ENCODE measurements at places on chromosomes 3 and 15.

- no peak for ATAC-seq
These were observed 27.7 kb upstream of the P4HTM start for GRCh38 chr3:48962340-48962739.

DNA sequence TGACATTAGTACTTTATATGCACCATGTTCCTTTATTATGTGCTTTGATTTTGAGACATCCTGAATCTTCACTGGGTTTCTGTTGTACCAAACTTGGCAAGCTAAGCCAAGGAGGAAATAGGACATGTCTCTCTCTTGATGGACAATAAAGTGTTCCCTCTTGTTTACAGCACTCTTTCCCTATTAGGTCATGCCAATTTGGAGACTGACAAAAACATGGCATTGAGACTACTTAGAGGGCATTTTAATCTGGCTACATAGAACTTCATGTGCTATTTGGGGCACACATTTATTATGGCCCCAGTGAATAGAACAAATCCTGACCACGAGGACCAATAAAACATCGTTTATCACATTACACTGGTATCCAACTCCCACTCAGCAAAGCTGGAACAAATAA is 85.3 kb upstream of the TNFSF10 start:
- ATAC-seq: no peak

DNA sequence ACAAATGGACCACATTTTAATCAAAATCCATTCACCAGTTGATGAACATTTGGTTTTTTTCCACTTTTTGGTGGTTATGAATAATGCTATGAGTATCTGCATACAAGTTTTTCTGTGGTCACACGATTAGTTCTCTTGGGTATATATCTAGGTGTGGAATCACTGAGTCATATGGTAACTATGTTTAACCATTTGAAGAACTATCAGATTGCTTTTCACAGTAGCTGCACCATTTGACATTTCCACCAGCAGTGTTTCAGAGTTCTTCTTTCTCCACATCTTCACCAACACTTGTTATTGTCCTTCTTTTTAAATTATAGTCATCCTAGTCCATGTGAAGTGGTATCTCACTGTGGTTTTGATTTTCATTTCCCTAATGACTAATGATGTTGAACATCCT is 33.3 kb upstream of the ATG7 start:
- ATAC-seq: peak; percentile 63

- ATAC-seq: no peak
These were observed 23.9 kb upstream of the HEG1 start for GRCh38 chr3:125079675-125080045.

- no peak for ATAC-seq
These were observed 58.1 kb upstream of the MRPS22 start for GRCh38 chr3:139285691-139286090.

- ATAC-seq: no peak
These were observed 102.7 kb downstream of the IMPG2 start for GRCh38 chr3:101217472-101218245.

DNA sequence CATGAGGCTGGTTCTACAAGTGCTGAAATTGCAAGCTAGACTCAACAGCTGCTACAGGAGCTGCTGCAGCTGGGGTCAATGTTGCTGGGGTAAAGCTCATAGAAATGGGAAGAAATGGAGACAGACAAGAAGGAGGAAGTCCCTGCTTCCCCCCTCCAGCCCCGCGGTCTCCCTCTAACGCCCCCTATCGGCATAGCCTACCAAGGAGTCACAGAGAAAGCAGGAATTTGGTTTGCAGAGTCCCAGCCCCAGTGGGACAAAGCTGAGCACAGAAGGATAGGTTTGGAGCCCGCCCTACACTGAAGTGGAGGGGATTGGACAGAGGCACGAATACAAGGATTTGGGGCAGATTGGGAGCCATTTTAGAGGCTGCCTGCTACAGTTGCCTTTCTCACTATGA is 176.9 kb upstream of the ANKRD28 start:
- no peak for ATAC-seq

DNA sequence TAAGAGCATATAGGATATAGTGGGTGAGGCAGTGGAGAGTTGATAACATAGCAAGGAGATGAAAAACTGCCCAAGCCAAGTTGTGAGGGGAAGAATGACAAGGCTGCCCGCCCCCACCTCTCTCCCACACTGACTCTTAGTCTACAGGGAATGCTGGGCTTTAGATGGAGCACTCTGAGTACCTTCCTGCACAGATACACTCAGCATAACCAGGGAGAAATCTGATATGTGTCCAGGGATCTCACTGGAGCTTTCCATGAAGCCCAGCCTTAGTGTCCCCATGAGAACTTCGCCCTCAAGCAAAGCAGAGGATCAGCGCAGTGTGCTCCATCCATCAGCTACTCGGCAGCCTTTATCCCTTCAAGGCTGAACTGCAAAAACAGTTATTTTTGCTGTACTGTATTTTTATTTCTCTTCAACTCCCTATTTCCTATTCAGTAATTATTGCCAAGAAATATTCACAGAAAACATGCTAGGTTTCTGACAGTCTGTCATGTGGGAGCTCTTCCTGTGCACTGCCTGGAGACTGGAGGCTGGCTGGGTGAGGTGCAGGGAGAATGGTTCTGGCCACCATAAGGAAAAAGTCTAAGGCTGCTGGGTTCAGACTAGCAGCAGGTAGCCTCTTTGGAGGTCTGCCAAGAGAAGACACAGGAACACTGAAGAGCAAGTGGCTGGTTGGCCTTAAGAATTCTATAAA is 475.2 kb upstream of the PPP2R3A start:
- no peak for ATAC-seq

GRCh38 chr3:52771334-52771681 is 568 bp upstream of the NEK4 start:
- ATAC-seq: no peak

- ATAC-seq: peak; percentile 49
These were observed 77.9 kb downstream of the RPN1 start for GRCh38 chr3:128572644-128573105.

DNA sequence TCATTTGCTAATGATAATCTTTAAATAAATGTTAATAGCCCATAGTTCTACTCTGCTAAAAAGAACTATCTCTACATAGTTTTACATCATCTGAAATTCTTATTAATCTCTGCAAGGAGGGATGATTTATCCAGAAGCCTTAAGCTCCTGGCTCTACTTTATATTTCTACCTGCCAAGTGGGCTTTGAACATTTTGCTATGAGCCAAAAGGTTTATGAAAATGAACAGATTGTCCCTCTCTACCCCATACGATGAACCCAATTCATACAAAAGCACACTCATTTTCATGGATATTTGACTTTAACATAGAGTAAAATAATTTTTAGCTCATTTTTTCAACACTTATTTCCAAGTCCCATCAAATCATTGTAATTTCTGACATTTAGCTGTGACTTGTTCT is 611.0 kb downstream of the NSUN3 start:
- no peak for ATAC-seq

- peak; percentile 71 for ATAC-seq
These were observed 15.3 kb downstream of the NR2F2 start for GRCh38 chr15:96345560-96346399.

DNA sequence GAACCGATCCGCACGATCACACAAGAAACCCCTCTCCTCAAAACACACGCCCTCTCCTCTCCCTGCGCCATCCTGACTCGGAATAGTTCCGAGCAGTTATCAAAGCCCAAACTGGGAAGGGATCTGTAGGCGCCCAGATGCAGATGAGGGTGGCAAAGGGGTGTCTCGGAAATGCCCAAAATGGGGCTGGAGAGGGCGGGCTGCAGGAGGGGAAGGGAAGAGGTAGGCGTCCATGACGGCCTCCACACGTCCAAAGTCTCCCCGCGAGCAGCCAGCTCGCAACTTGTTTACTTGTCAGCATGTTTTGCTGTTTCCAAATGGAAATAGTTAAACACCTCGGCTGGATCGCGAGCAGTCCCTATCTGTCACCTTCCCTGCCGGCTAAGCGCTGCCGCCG is 1.5 kb downstream of the NTRK3 start:
- ATAC-seq: no peak

- ATAC-seq: no peak
These were observed 29.2 kb downstream of the SEMA6D start for GRCh38 chr15:47746516-47746915.

DNA sequence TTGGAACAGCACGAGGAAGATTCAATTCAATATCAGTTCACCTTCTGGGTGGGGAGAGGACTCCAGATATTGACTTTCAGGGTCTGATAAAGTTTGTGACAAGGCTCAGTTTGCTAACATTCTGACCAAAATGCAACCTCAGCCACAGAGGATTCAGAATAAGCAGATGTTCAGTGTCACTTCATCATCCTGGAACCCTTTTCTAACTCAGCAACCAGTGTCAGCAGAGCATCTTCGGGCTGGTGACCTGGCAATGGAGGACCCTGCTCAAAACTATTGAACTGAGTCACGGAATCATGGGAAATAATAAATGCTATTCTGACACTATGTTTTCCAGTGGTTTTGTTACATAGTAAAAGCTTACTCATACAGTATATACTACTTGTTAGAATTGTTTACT is 433.4 kb upstream of the CFAP20DC start:
- no peak for ATAC-seq

- ATAC-seq: no peak
These were observed 148.9 kb downstream of the OXSM start for GRCh38 chr3:25938566-25939325.

DNA sequence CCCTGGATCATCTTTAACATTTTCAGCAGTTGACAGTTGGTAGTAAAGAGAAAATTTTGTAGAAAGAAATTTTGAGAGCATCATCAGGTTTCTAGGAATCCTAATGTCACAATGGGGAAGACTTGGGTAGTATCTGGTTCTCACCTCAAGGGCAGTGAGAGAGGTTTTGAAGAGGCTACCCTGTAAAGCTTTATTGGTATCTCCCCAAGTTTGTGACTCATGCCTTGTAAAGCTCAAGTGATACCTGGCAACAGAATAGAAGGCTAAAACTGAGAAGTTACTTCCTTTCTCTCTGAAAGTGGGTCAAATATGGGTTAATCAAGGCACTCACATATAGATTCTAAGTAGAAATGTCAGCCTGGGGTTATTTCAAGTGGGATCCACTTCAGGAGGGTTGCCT is 196.4 kb downstream of the SUCNR1 start:
- ATAC-seq: peak; percentile 70

DNA sequence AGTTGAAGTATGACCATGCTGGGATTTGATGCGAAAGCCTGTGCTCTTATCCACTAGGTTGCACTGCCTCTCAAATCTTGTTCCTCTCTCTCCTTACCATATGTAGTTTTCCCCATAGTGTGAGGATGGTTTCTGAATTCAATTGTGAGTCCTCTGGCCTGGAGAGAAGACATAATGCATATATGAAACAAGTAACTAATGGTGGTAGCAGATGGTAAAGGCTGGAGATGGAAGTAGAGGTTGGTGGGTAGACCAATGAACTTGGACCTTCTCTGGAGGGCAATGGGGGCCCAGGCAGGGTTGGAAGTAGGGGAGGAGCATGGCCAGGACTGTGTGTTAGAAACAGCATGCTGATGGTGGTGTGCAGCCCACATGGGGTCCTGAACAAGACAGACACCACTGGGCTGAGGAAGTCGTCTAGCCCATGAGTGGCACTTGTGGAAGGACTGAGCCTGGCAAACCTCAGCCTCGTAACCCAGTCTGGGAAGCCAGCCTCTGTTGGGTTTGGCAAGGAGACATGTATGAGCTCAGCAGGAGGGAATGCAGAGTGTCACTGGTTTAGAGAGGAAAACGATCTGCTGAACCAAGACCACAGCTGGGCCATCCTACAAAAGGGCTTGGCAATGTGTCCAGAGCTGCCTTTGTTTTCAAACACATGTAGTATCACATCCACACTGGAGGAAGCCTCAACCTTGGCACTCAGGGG is 18.5 kb upstream of the LMCD1 start:
- ATAC-seq: peak; percentile 67

- no peak for ATAC-seq
These were observed 53.0 kb upstream of the DAZL start for GRCh38 chr3:16658004-16658924.

GRCh38 chr3:11575677-11576076 is 68.0 kb downstream of the VGLL4 start:
- no peak for ATAC-seq

DNA sequence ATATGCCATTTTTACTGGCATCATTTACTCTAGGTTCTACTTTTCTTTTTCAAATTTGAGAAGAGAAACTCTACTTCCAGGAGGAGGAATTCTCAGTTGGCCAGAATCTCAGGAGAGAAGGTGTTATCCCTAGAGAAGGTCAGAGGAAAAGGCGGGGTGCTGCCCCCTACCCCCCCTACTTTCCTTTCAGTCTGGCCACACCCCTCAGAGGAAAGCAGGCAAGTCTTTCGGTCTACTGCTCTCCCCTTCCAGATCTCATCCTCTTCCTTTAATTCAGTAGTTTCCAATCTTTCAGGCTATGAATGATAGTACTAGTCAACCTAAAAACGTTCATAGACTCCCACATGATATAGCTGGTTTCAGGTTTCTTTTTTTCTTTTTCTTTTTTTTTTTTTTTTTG is 366.5 kb upstream of the TBL1XR1 start:
- no peak for ATAC-seq

DNA sequence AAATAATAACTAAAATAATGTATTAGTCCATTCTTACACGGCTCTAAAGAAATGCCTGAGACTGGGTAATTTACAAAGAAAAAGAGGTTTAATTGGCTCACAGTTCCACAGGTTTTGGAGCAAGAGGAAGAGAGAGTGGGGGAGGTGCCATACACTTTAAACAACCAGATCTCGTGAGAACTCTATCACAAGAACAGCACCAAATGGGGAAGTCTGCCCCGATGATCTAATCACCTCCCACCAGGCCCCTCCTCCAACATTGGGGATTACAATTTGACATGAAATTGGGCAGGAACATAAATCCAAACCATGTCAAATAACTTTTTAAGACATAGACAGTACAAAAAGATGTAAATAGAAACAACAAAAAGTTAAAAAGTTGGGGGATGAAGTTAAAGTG is 63.2 kb downstream of the ILDR1 start:
- no peak for ATAC-seq

DNA sequence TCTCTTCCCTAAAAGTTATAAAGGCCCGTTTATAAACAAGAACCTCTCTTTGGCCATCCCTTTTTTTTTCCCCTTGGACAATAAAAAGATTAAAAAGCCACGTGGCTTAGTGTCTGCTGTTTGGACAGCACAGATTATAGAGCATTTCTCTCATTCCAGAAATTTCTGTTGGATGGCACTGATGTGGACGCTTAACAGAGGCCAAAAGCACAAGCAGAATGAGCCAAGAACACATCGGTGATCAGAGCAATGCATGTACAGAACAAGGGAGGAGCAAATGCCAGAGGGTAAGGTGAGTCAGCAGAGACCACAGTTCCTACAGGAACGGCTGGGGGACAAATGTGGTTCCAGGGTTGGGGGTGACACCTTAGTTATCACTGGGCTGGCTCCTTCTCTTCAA is 30.3 kb upstream of the CTNNB1 start:
- ATAC-seq: no peak

GRCh38 chr3:183328823-183329222 is 75.8 kb downstream of the B3GNT5 start:
- no peak for ATAC-seq

- ATAC-seq: no peak
These were observed 93.5 kb downstream of the RFX7 start for GRCh38 chr15:56150204-56150603.

- no peak for ATAC-seq
These were observed 13.1 kb upstream of the LTF start for GRCh38 chr3:46477756-46478155.

Measured in esophagus mucosa (tissue), 1 donor.